ENCODE measurements at places on chromosomes 16 and 17.

GRCh38 chr17:43021741-43022512 is at the start of gene VAT1:
Gene VAT1 (minus strand): TSS chr17:43022385. CDS start chr17:43022322, 63 bp downstream.
- DNase-seq: peak; percentile 71

GRCh38 chr17:43396491-43397060 is 2.2 kb upstream of the ARL4D start:
- no peak for DNase-seq

DNA sequence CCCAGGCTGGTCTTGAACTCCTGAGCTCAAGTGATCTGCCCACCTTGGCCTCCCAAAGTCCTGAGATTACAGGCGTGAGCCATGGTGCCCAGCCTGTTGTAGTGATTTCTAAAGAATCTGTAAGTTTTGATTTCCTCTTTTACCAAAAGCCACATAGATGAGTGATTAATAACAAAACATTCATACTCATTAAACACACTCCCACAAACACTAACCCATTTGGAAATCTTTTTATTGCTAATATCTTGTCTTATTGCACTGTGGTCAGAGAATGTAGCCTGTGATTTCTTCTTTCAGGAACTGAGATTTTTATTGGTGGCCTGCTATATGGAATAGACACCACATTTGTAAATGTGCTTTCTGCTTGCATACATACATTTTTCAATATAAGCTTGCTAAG is 31.6 kb downstream of the MYH10 start:
- DNase-seq: no peak

DNA sequence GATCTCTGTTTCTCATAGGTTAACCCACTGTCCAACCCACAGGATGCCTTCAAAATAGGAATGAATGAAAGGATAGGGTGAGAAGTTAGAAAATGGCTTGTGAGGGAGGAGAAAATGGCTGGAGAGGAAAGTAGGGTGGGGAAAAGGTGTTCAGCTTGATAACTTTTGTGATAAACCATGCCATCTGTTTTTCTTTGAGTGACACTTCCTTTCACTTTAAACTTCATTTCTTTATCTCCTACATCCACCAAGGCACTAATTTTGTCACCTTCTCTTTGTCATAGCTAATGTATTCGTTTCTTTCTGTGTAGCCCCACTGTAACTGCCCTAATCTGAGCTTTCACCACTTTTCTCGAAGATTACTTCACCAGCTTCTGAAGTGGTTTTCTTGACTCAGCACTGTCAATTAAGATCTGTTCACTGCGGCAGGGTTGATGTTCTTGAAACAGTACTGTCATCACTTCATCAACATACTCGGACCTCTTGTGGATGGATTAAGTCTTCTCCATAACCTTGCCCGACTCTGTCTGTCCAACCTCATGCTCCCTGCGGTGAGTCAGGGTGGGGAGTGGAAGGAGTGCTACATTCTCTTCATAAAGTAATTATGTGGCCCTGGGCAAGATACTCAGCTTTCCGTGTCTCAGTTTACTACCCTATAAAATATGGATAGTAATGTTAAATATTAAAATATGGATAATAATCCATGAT is 5.5 kb upstream of the KRT10 start:
- DNase-seq: no peak

DNA sequence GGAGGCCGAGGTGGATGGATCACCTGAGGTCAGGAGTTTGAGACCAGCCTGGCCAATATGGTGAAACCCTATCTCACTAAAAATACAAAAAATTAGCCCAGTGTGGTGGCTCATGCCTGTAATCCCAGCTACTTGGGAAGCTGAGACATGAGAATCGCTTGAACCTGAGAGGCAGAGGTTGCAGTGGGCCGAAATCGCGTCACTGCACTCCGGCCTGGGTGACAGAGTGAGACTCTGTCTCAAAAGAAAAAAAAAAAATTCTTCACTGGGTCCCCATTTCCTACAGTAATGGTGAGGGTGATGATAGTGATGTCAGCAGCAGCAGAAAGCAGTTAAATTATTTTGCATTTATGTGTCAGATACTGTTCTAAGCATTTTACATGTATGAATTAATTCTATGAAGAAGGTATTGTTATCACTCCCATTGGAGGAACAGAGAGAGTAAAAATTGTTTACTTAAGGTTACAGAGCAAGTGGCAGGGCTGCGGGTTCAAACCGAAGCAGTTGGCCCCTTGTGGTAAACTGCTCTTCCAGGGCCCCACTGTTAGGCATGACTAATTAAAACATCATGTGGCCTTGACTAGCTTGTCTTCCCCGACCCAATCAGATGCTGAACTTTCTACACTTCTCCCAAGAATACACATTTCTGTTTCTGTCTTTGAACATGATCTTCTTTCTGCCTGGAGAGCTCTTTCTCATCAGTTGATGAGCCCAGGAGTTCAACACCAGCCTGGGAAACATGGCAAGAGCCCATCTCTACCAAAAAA is 45.8 kb downstream of the STAT3 start:
- no peak for DNase-seq

- DNase-seq: no peak
Measured at GRCh38 chr17:77429969-77430752, 289.4 kb downstream of the SEC14L1 start.

GRCh38 chr17:56203430-56203829 is 50.2 kb downstream of the ANKFN1 start:
- no peak for DNase-seq

- no peak for DNase-seq
Measured at GRCh38 chr17:74515941-74516340, 15.3 kb downstream of the CD300LB start.

GRCh38 chr16:78487471-78487870 is 388.0 kb downstream of the WWOX start:
- DNase-seq: no peak

- no peak for DNase-seq
Measured at GRCh38 chr17:9124554-9124935, 103.2 kb downstream of the NTN1 start.

DNA sequence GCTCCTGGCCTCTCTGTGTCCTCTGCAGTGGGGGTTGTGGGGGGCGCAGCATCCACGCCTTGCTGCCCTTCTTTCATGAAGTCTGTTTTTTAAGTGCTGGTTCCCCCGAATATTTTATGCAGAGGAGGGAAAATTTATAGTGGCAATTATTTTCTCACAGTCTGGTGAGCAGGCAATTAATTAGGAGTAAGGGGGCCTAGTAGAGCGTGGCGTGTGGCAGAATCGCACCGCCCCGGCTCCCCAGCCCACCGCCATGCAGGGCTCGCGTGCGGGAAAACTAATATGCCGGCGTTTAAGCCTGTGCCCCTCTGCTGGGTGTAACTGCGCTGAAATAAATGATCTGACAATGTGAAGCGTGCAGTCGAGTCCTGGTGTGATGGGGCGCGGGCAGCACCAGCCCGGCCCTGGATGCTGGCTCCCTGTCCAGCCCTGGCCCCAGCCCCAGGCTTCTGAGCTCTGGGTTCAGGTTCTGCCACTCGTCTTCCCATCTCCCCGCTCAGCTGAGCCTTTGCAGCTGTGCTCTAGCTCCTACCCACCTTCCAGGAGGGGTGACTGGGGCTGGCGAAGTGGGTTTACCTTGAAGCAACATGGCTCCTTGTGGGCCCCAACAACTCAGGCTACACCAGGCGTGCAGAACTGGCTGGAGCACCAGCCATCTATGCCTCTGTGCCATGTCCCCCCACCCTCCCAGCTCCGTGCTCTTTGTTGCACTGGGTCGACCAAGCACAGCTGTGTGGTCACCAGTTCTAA is 13.8 kb downstream of the ENGASE start:
- no peak for DNase-seq

GRCh38 chr17:34452769-34453168 is 89.7 kb upstream of the CCL1 start:
- DNase-seq: no peak

DNA sequence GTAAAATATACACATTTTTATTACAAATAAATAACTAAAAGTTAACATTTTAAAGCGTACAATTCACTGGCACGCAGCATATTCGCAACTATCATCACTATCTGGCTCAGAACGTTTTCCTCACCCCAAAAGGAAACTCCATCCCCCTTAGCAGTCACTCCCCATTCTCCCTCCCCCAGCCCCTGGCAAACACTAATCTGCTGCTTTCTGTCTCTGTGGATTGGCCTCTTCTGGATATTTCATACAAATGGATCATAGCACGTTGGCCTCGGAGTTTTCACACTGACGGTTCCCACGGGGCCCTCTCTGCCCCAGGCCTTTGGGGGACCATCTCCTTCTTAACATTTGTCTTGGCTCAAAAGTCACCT is 64.6 kb downstream of the RTN4RL1 start:
- DNase-seq: no peak

- no peak for DNase-seq
Measured at GRCh38 chr16:49514073-49514980, 140.7 kb downstream of the C16orf78 start.
